Stimulated activated CD4-positive, alpha-beta T cell treated with anti-CD3 and anti-CD28 coated beads, TNF-alpha, amount 100 ng/mL, for 48 hours (primary cell): ENCODE measurements at places on chromosomes 11 and 22.

DNA sequence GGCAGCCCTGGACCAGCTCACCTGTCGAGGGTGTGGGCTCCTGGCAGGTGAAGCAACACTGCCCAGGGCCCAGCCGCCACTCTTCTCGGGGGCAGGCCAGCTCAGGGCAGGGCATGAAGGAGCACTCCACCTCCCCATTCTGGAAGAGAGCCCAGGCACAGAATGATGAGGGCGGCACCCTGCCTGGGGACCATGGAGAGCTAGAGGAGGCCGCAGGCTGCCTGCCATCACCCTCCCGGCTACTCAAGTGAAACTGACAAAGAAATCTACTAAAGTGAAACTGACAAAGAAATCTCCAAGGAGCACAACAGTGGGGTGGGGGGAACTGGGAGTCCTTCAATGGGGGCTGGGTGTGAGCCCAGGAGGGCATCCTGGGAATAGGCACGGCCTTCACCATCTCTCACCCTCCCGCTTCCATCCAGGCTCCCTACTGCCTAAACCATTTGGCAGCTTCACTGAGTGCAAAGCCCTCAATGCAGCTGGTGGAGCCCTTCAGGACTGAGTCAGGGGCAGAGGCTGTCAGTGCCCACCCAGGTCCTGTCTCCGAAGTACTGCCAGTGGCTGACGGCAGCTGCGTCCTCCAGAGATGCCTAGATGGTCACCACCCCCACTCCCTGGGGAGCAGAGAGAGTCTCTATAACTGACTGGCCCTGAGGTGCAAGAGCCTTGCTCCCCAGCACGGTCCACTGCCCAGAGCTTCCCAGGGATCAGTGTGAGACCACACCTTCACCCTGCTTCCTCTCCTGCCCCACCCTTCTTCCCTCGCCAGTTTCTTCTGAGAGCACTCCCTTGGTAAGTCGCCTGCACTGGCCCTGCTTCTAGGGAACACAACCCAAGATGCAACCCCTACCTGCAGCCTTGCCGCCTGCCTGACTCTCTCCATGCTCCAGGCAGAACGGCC lies 21.7 kb downstream of the VWCE start:
- no peak for DNase-seq

- DNase-seq, result no peak
These were observed 187.0 kb upstream of the ISX start for GRCh38 chr22:34879001-34879400.

- DNase-seq, result no peak
These were observed 69.8 kb downstream of the GRIK4 start for GRCh38 chr11:120581313-120581712.

DNA sequence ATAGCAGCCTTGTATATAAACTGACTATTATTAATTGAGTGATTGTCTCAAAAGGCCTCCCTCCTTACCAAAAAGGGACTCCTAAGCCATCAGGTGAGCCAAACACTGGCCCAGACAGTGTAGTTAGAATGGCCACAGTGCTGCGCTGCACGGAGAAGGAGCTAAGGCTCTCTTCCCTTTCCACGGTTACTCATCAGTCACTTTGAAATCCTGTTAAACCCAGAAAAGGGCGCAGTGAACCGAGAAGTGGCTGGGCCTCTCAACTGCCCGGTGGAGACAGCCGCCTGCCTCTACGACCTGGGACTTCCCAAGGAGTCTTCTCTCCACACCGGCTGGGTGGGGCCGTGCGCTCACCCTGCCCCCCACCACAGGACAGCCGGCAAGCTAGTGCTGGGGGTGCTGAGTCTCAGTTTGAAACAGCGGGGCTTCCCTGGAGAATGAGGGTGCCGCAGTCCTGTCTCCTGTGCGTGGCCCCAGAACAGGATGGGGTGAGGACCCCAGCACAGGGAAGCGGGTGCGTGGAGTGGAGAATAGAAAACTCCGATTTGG lies 1.3 kb downstream of the MYH9 start:
- DNase-seq, result no peak

GRCh38 chr22:29454276-29454675 lies 15.9 kb downstream of the RFPL1 start:
- DNase-seq, result no peak

GRCh38 chr11:12321217-12321937 lies 56.0 kb upstream of the PARVA start:
- DNase-seq, result no peak

GRCh38 chr22:50146439-50147238 lies 23.9 kb upstream of the PANX2 start:
- DNase-seq, result no peak

- DNase-seq, result no peak
These were observed 3.0 kb downstream of the JAM3 start for GRCh38 chr11:134071766-134072402.

GRCh38 chr11:1377231-1377780 lies 12.4 kb upstream of the BRSK2 start:
- no peak for DNase-seq

- no peak for DNase-seq
These were observed 23.8 kb downstream of the GGTLC2 start for GRCh38 chr22:22667966-22668880.

- DNase-seq, result peak; percentile 70
These were observed 88.7 kb downstream of the TP53I11 start for GRCh38 chr11:44861849-44862557.

GRCh38 chr22:45091254-45091854 lies 72.4 kb upstream of the NUP50 start:
- no peak for DNase-seq

GRCh38 chr11:111729071-111729830 lies 36.9 kb downstream of the PPP2R1B start:
- DNase-seq, result no peak

DNA sequence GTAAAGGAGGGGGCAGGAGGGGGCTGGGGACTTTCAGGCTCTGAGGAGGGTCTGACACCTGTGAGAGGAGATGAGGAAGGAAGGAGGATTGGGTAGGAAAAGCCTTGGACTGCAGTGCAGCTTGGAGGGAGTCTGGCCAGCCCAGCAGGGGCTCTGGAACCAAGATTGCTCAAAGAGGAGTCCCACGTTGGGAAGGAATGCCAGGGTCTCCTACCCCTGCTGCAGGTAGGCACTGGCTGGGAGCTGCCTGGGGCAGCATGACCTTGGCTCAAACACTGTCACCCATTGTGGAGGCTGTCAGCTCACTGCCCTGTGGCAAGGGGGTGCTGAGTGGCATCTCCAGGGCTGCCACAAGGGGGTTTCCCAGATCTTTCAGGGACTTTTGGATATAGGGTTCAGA lies 94.5 kb downstream of the RPS6KA4 start:
- no peak for DNase-seq

GRCh38 chr11:92663539-92663938 lies 305.9 kb upstream of the MTNR1B start:
- DNase-seq, result no peak

- no peak for DNase-seq
These were observed 16.5 kb downstream of the C22orf42 start for GRCh38 chr22:32142600-32142999.

DNA sequence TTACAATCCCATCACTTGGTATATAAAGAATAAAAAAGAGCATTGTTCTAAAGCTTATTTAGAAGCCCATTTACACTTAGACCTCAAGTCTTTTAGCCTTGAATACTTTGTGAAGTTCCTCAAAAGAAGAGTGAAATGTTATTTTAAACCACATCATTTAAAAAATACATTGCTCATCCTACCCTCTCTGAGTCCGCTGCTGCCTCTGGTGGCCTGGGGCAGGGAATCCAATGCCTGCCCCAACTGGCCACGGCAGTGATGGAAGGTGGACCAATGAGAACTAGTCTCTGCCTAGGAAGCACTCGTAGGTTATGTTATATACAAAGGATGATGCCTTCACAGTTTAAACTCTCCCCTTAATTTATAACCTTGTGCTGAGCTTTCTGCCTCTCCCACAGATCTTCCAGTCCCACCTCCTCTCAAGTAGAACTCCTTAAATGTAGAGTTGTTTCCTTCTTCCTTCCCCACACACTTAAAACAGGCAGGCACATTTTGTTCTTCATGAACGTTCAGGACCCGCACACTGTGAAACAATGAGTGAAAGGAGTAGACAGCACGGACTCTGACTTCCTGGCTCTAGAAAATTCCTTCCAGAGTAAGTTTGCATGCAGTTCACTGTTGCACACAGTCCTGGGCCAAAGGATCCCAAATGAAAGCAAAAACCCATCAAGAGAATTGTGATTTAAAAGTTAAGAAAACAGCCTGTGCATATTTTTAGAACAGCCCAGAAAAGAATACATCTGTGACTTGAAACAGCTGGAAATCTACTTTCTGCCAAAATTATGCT lies 167.8 kb downstream of the RRAS2 start:
- DNase-seq, result no peak

GRCh38 chr11:117424781-117425180 lies 97.1 kb downstream of the CEP164 start:
- no peak for DNase-seq

GRCh38 chr11:28343304-28344233 lies 235.4 kb downstream of the METTL15 start:
- DNase-seq, result no peak

GRCh38 chr11:62201376-62201775 lies 7.1 kb upstream of the SCGB2A1 start:
- no peak for DNase-seq

DNA sequence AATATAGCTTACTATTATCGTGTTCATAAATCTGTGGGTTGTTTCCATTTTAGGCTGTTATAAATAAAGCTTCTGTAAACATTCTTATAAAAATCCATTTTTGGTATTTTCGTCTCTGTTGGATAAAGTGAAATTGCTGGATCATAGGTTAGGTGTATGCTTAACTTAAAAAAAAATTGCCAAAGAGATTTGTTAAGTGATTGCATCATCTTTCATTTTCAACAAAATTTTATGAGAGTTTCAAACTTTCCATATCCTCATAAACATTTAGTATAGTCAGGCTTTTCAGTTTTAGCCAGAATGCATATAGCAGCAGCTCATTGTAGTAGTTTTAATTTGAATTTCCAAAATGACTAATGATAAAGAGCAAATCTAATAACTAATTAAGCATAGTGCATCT lies 146.7 kb upstream of the CNTN5 start:
- no peak for DNase-seq

DNA sequence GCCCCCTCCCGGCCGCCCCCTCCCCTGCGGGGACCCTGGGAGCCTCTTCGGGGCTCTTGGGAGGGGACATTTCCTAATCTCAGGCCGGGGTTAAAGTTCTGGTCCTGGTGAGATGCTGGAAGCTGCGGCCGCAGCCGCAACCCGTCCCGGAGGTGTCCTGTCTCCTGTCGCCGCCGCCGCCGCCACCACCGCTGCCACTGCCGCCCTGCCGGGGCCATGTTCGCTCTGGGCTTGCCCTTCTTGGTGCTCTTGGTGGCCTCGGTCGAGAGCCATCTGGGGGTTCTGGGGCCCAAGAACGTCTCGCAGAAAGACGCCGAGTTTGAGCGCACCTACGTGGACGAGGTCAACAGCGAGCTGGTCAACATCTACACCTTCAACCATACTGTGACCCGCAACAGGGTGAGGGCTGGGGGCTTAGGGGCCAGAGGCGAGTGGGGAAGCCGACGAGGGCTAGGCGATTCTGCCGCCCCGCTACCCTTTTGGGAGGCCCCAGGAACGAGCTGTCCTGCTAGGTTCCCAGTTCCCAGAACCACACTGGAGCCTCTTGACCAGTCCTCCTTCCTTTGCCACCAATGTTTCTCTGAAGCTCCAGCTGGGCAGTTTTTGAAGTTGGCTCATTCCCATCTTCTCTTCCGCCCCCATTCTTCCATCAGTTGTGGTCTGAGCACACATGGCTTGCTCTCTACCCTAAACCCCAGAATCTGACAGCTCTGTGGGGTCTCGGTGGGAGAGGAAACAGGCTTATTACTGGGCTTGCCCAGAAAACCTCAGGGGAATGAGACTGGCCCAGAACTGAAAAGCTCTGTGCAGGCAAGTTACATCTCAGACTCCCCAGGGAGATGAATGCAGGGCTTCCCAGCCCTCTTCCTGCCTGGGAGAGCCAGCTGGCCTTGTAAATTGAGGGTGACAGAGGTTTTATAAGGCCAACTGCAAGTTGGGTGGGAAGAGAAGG lies 781 bp downstream of the SIDT2 start:
- DNase-seq, result peak; percentile 11

DNA sequence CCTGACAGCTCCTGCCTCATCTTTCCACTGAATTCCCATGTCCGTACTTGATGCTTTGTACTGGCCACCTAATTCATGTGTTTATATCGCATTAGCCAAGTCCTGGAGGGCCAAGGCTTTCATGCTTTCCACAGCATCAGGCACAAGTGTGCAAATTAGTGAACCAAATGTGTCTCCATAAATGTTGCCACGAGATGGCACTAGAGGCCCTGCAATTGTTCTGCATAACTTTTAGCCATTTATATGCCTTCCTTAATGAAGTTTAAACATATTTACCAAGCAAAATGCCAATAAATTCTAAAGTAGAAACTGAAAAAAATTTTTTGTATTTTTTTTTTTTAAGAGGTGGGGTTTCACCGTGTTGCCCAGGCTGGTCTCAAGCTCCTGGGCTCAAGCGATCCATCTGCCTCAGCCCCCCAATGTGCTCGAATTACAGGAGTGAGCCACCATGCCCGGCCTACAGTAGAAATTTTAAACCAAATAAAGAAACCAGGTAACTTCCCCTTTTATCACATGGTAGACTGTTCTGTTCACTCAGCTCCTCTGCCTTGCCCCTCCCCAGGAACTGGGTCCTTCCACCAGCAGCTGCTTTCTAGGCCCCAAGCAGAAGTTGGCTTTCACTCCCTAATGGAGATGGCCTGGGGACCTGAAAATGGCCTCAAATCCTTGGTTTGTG lies 20.8 kb upstream of the IL18BP start:
- no peak for DNase-seq

- DNase-seq, result no peak
These were observed 53.2 kb downstream of the CHRDL2 start for GRCh38 chr11:74678041-74678440.

GRCh38 chr11:29527391-29527936 lies 489.4 kb downstream of the KCNA4 start:
- no peak for DNase-seq

- no peak for DNase-seq
These were observed 24.2 kb downstream of the MED15 start for GRCh38 chr22:20531404-20532201.

DNA sequence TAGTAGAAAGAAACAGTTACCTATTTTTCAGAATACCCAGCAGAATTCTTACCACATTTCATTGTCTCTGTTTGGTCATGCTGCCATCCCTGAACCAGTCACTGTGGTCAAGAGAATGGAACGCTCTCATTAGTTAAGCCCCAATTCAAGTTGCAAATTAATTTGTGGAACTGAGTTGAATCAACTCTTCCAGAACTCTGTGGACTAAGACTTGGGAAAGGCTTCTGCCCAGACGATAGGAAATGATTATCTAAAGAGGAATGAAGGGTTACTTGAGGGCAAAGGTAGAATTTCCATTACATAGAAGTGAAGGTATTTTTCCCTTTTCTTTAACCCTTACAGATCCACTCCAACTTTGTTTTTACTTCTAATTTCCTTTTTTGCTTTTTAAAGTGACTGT lies 286.4 kb downstream of the DYNC2H1 start:
- DNase-seq, result no peak

DNA sequence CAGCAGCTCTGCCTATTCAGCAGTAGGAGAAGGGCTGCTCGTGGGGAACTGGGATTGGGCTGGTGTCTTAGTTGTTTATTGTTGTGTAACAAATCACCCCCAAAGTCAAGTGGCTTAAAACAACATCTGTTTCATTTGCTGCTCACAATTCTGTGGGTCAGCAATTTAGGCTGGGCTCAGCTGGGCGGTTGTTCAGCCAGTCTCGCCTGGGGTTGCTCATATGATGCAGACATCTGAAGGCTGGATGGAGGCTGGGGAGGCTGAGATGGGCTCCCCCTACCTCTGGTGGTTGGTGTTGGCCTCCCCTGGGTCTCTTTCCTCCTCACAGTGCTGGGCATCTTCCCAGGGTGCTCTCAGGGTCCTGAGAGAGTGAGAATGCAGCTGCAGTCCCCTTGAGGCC lies 43.3 kb upstream of the PARVG start:
- DNase-seq, result no peak
